SHP77 treated with DMSO at 0.1 percent for 48 hours (cell line): ENCODE measurements at places on chromosomes 1 and 21.

DNA sequence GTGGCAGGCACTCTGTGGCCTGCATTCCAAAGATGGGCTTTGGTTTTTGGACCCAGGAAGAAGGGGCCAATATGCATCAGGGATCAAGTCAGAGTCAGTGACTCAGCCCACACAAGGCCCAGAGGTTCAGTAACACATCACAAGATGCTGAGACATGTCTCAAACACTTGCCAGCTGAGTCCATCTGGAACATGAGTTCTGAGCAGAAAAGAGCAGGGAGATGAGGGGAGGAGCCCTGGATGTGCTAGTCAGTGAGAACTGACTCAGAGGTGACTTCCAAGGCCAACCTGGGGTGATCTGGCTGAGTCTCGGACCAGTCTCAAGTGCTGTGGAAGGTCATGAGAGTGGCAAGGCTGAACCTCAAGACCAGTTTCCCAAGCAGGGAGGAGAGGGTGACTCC, 150.1 kb downstream of the CDC7 start:
- DNase-seq = no peak

DNA sequence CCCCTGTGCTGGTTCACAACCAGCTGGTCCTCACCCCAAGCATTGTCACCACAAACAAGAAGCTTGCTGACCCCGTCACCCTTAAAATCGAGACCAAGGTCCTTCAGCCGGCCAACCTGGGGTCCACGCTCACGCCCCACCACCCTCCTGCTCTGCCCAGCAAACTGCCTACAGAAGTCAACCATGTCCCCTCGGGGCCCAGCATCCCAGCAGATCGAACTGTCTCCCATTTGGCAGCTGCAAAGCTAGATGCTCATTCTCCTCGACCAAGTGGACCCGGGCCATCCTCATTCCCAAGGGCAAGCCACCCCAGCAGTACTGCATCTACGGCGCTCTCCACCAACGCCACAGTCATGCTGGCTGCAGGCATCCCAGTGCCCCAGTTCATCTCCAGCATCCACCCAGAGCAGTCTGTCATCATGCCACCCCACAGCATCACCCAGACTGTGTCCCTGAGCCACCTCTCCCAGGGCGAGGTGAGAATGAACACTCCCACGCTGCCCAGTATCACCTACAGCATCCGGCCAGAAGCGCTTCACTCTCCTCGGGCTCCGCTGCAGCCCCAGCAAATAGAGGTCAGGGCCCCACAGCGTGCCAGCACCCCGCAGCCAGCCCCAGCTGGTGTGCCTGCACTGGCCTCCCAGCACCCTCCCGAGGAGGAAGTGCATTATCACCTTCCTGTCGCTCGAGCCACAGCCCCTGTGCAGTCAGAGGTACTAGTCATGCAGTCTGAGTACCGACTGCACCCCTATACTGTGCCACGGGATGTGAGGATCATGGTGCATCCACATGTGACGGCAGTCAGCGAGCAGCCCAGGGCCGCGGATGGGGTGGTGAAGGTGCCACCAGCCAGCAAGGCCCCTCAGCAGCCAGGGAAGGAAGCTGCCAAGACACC, 40.6 kb downstream of the ZBTB17 start:
- no peak for DNase-seq

DNA sequence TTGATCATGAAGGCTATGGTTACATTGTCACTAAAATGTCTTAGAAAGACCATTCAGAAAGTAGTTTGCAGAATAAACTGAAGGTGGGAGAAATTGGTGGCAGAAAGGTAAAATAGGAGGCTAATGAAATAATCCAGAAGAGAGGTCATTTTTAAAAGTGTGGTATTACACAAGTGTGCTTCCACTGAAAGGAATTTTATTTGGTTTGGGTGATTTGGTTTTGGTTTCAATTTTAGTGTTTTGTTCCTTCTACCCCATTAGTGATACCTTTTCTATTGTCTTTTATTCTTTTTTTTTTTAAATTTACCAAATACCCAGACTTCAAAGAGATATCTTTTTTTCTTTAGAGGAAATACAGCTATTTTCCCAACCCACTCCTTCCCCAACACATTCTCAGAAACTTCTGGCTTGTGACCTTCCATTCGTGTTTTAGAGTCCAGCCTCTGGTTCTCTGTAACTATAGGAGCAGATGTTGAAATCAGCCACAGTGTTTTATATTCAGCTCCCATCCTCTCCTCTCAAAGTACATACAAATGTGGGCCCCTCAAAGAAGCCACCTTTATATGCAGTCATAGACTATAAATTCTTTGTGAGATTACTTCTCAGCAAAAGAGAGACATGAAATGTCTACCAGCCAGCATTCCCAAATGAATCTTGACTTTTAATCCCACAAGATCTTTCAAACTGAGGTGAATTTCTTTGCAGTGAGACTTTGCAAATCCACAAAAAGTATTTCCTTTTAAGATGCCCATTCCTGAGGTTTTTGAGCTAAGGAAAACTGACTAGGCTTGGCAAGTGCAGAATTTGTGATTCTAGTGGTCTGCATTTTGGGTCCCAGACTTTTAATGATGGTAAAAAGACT, 42.0 kb upstream of the PALMD start:
- no peak for DNase-seq

DNA sequence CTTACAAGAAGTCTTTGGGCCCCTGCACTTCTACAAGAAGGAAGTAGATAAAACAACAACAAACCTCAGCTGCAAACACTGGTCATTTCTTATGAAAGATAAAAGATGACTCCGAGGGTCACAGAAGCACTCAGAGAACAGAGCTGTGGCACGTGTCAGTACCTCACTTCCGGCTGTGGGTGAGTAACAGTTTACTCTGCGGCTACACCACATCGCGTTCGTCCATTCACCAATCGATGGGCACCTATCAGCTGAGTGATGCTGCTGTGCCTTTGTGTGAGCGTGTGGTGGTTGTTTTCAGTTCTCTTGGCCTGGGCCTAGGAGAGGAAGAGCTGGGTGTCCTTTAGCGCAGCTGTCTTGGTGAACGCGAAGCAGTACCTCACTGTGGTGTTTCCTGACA, 49.9 kb downstream of the COL6A1 start:
- DNase-seq = no peak

- DNase-seq = no peak
Measured at GRCh38 chr1:175385316-175385715, 192.7 kb upstream of the KIAA0040 start.
